ENCODE measurements at places on chromosomes 2 and 18.

GRCh38 chr18:12029786-12030584 is 48.7 kb downstream of the IMPA2 start:
- DNase-seq = no peak

DNA sequence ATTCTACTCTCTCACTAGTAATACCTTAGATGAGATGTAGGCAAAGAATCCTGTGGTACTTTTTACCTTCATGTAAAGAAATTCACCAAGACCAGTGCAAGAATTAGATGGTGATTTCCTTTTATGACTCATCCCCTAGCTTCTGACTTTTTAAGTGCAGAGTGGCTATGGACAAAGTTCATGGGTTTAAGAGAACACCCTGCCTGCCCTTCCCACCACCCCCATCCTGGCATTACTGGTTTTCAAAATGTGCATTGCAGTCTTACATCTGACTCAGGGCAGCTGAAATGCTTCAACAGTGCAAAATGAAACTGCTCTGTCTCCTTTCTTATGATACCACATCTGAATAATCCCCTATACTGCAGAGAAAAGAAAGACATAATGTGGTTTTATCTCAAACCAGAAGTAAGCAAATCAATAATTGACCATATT is 22.6 kb downstream of the MAIP1 start:
- DNase-seq = no peak

GRCh38 chr18:62368100-62368499 is 43.0 kb downstream of the TNFRSF11A start:
- no peak for DNase-seq

GRCh38 chr2:153391131-153391530 is 87.4 kb downstream of the RPRM start:
- DNase-seq = no peak

- DNase-seq = no peak
Measured at GRCh38 chr2:62991605-62992004, 59.0 kb upstream of the OTX1 start.

GRCh38 chr2:144481666-144482065 is 38.3 kb downstream of the ZEB2 start:
- no peak for DNase-seq

DNA sequence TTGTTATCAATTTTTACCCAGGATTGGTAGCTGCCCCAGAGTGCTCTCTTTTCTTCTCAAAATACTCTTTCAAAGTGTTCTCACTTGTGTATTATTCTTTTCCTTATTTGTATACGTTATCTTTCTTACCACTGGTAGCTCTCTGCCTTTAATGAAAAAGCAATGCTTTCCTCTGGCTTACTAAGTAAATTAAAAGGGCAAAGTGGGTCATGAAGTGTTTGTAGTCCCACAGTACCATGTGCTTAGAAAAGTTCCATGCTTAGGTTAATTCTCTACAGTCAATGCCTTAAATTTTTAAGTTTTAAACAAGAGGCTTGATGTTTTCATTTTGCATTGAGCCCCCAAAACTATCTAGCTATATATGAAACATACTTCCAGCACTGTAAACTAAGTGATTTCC is 300.2 kb downstream of the ASXL3 start:
- DNase-seq = no peak

DNA sequence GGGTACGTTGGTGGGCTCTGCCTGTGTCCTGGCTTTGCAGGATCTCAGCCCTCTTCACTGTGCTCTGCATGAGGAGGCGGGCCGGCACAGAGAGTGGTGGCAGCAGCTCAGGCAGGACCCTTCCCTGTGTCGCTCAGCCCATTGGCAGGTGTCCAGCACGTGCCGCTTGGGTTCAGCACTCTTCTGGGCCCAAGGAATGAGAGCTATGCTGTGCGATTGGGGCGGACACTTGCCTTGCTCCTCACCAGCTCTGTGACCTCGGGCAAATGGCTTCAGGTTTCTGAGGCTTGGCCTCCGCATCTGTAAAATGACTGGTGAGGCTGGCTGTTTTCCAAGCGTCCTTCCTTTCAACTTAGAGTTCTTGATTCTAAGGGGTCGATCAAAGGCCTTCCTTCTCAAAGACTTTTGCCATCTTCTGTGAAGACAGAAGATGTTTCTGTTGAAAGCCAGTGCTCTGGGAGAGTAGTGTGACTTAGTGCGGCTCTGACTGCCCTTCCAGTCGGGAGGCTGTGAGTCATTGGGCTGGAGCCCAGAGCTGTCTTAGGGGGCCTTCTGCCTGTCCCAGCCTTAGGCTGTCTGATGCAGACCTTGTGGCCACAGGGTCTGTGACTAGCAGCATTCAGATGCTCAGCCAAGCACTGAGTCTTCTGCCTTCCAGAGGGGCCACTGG is 35.6 kb downstream of the GLI2 start:
- no peak for DNase-seq

- no peak for DNase-seq
Measured at GRCh38 chr18:76367168-76368125, 127.6 kb downstream of the ZNF516 start.

DNA sequence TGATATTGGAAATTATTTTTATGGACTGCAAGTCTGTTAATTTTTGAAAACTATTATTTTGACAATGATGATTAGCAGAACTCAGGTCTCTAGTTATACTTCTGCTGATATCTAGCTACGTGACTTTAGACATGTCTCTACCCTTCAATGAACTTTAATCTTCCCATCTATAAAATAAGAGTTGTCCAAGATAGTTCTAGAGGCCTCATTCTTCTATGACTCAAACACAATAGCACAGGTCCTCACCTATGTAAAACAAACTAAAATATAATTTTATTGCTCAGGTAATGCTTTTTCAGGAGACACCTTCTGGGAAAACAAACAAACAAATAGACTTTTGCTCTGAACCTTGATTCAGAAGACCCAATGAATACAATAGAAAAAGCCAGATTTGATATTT is 544.4 kb upstream of the SETBP1 start:
- no peak for DNase-seq

DNA sequence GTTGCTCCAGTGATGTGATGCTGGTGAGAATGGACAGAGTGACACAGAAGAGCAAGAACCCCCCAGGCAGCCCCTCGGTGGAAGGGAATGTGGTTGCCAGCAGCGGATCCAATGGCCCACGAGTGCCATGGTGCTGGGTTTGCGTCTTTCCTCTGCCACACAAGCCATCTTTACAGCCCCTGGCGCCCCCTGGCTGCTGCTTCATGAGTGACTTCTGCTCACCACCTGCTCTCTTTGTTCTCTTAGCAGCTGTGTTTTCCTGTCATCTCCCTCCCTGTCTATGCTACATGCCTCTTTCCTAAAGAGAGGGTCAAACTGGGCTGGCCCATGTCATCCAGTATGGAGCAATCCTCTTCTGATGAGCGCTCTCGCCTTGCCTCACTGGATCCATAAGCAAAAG is 300.0 kb upstream of the SMIM21 start:
- DNase-seq = no peak

- peak; percentile 43 for DNase-seq
Measured at GRCh38 chr2:45651415-45652089, at the start of gene PRKCE. TSS of gene PRKCE (plus strand) at chr2:45651675.

GRCh38 chr2:121338281-121338680 is 53.3 kb upstream of the TFCP2L1 start:
- DNase-seq = no peak

GRCh38 chr2:234378440-234378839 is 118.4 kb downstream of the ARL4C start:
- no peak for DNase-seq

- no peak for DNase-seq
Measured at GRCh38 chr2:141381946-141382345, 748.9 kb downstream of the LRP1B start.

DNA sequence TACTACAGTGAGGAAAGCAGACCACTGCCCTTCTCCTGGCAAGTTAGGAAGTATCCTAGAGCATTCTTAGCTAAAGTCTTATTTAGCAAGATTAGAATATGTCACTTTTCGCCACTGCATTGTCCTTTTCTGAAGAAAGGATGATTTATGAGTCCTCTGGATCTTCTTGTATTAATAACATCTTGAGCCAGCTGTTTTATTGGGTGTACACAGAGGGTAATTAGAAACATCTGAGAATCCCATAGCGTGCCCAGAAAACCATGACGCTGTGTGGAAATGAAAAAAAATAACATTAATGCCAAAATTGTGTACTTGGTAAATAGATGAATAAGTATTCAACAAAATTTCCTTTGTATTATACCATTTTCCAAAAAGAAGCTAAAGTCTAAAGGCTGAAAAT is 198.7 kb downstream of the LTBP1 start:
- DNase-seq = no peak

DNA sequence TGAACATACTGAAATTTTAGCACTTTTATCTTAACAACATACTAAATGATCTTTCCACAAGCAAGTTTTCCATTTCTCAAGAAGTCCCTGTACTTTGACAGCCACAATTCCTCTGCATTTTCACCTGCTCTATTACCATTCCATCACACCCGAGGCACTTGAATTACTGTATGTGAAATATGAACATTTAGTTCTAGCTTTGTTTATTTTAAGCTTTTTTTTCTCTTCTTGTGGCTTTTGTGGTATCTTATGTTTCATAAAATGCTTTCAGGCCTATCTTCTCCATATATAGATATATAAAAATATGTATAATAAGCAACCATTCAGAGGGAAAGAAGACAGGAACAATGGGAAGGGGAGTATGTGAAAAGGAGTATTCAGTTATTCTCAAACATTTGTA is 693.9 kb downstream of the SATB2 start:
- DNase-seq = no peak

GRCh38 chr18:35888329-35888728 is 84.2 kb upstream of the RMP24 start:
- DNase-seq = no peak

- peak; percentile 24 for DNase-seq
Measured at GRCh38 chr2:29000481-29000880, 19.4 kb downstream of the TOGARAM2 start.

DNA sequence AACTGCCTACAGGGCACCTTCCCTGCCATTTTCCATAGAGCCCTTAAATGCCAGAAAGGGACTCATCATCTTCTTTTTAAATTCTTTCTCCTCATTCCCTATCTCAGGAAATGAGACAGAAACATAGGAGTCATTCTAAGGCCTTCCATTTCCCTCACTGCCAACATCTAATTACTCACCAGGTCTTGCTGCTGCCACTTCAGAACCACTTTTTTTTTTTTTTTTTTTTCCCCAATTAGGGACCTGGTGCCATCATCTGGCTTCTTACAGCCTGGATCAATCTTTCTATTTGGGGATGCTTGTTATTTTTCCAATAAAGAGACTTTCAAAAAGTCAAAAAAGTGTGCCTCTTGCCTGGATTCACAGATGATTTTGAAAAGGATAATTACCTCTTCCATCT is 373.4 kb downstream of the LPIN1 start:
- no peak for DNase-seq

- no peak for DNase-seq
Measured at GRCh38 chr18:7084080-7085065, 33.2 kb downstream of the LAMA1 start.

- no peak for DNase-seq
Measured at GRCh38 chr2:238458651-238459050, 31.9 kb downstream of the ASB1 start.

DNA sequence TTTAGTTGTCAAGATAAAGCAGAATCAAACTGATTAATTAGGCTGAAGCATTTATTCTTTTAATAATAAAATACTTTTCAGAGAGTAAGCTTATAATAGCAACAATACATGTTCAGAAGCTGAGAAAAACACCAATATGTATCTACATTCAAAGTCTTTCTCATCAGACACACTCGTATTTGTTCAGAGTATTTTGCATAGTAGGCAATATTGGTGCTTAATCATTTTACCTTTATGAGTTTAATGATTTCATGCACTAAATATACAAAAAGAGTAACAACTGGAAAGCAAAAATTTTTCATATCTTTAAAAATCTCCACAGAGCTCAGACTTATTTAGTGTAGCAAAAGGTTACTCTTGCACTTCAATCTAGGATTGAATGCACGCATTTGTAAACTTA is 313.9 kb downstream of the ZEB2 start:
- DNase-seq = no peak

DNA sequence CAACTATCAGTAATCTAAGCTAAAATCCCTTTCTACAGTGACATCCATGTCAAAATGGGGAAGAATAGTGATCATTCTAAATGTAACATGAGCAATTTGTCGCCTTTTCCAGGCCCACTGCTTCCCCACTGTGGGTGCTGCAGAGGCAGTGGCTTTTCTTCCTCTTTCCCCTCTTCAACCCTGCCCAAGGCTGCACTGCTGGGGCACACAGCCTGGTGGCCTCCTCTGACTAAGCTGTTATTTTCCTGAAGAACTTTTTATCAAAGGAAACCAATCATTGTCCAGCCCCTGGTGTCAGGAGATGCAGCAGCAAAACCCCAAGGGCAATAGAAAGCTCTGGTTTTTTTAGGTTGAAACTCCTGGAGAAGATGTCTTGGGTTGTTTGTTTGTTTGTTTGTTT is 117.6 kb upstream of the KLF7 start:
- no peak for DNase-seq

DNA sequence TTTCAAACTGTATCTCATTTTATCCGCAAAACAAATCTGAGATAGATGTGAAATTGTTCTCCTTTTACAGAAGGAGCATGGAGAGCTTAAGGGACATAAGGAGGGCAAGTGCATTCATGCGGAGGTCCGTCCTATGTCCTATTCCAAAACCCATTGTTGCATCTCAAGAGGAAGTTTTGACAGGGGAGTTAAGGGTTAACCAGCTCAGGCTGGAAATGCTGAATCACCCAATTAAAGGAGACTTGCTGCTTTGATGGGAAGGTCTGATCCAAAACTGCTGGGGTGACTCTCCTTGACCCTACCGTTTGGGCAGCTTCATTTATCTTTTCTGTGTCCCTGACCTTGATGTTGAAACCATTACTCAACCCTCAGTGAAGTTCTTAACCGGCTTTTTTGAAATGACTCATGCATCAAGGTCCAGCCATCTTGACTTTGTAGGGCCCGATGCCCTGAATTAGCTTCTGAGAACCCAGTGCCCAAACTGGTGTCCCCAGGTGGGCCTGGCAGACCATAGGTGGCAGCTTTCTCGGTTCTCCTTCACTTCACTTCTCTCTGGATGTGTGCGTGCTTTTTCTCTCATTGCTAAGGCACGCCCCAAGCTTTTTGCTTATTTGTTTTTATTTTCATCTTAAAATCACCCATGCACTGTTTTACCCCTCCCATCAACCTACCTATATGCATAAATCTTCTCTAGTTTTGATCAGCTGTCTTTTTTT is 15.9 kb upstream of the TXNDC2 start:
- no peak for DNase-seq
